NCI-H1417 (cell line): ENCODE measurements at places on chromosomes 7 and 10.

GRCh38 chr10:17643339-17643754 lies 604 bp upstream of the STAM start:
- peak; percentile 92 for DNase-seq

GRCh38 chr10:113301342-113301984 lies 251.4 kb upstream of the HABP2 start:
- DNase-seq, result no peak

DNA sequence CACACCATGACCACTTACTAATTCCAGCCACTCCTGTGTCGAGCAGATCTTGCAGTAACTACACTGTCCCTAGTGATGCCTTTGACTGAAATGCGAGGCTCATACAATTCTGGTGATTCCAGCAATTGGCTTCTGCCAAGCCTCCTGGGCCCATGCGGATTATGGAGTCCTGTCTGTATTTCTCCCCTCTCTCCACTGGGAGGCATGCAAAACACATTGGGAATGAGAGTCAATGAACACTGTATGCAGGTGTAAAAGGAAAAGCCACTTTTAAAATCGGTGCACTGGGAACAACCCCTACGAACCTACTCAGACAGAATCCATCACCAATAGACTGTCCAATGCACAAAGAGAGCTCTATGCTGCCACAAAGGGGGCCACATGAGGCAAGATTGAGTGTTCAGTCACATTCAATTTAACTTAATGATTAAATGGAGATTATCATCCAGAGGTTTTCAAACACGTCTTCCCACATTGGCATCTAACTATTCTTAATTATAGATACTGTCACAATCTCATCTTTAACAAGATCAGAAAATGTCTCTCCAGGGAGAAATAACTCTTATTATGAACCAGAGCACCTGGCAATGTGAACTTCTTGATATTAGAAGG lies 550.6 kb downstream of the GLRX3 start:
- peak; percentile 14 for DNase-seq

DNA sequence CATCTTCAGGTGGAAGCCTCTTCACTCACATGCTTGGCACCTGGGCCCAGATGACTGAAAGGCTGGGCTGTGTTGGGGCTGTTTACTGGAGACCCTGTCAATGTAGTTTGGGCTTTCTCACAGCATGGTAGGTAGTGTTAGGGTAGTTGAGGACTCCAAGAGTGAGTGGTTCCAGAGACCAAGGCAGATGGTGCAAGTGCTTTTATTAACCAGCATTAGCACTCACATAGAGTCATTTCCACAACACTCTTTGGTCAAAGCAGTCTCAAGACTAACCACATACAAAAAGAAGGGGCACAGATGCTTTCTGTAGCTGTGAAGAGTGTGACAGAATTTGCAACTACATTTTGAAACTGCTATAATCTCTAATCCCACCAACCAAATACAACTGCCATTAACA lies 135.0 kb downstream of the RTKN2 start:
- DNase-seq, result no peak

GRCh38 chr10:43166207-43166879 lies 28.1 kb downstream of the CSGALNACT2 start:
- no peak for DNase-seq

GRCh38 chr7:29956487-29956836 lies 33.1 kb downstream of the SCRN1 start:
- no peak for DNase-seq

GRCh38 chr7:6205971-6206660 lies 66.3 kb downstream of the CYTH3 start:
- DNase-seq, result no peak

- no peak for DNase-seq
Observed at GRCh38 chr10:116268976-116269375, 4.0 kb downstream of the GFRA1 start.

DNA sequence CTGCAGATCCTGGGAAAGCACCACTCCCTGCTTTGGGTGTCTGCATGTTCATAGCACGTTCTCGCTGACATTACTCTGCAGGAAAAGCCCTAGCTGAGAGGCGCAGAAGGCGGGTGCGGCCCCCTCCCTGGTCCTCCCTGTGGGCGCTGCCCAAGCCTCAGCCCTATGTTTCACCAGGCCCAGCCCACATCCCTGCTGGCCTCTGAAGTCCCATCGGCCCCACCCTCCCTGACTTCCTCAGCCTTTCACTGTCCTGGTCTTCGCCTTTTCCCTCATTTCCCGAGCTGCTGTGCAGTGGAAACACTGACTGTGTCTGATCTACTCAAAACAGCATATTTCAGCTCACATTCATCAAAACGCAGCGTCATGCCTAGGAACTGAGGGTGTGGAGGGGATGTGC lies 36.3 kb upstream of the DIP2C start:
- DNase-seq, result no peak

GRCh38 chr7:55110282-55110992 lies 91.6 kb downstream of the EGFR start:
- DNase-seq, result no peak
